Activated T-cell treated with anti-CD3 and anti-CD28 coated beads for 4 hours (primary cell): ENCODE measurements at places on chromosomes 2 and 18.

DNA sequence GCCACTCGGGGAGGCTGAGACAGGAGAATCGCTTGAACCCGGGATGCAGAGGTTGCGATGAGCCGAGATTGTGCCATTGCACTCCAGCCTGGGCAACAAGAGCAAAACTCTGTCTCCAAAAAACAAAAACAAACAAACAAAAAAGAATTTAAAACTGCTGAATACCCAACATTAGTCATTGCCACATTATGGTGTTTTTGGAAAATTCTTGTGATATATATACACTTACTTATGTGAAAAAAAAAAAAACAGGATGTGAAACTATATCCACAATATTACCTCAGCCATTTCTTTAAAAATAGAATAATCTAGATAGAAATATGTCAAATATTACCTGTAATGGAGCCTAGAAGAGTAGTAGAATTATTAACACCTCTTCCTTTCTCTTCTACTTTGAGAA, 288.3 kb upstream of the FN1 start:
- DNase-seq, result no peak

DNA sequence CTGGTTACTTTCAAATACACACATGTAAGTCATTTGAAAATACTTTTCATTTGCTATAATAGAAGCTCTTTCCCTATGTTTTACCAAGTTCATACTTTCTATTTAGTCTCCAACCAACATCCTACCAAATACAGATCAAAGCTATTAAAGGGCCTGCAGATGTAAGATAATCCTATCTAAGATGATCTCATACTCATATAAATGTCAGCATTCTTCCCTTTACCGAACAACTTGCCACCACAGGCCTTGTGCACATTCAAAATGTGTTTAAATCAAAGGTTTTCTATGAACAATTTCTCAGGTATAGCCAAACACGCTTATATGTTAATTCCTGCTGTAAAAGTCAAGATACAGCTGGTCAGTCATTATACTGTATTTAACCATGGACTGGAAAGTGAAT, 23.3 kb downstream of the KCTD18 start:
- no peak for DNase-seq

GRCh38 chr2:239369631-239370161, 31.1 kb downstream of the HDAC4 start:
- DNase-seq, result peak; percentile 58

GRCh38 chr2:222423632-222424275, 589 bp upstream of the SGPP2 start:
- peak; percentile 46 for DNase-seq

DNA sequence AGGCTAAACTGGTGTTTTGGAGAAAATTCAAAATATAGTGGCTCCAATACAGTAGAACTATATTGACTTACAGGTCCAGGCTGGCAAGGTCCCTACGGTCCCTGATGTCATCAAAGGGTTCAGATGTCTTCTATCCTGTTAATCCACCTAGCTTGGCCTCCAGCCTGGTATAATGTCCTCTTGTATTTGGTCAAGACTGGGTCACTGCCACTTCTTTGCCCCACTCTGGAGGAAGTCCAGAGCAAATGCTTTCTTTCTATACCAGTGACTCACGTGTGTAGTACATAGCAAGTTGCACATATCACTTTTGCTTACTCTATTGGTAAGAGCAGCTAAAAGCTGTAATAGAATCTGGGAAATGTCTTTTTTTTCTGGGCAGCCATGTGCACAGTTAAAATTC, 80.8 kb downstream of the LCLAT1 start:
- DNase-seq, result no peak

- DNase-seq, result no peak
Observed at GRCh38 chr2:195898505-195899191, 170.0 kb downstream of the DNAH7 start.

DNA sequence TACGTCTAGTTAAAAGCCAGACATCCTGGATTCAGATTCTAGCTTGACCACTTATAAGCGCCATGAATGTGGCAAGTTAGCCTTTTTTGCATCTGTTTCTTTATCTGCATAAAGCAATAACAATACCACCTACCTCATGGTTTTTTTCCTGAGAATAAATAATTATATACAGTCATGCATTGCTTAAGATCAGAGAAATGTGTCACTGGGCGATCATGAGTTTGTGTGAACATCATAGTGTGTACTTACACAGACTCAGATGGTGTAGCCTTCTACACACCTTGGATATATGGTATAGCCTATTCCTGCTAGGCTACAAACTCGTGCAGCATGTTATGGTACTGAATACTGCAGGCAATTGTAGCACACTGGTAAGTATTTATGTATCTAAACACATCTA, 84.7 kb upstream of the PELI1 start:
- no peak for DNase-seq

DNA sequence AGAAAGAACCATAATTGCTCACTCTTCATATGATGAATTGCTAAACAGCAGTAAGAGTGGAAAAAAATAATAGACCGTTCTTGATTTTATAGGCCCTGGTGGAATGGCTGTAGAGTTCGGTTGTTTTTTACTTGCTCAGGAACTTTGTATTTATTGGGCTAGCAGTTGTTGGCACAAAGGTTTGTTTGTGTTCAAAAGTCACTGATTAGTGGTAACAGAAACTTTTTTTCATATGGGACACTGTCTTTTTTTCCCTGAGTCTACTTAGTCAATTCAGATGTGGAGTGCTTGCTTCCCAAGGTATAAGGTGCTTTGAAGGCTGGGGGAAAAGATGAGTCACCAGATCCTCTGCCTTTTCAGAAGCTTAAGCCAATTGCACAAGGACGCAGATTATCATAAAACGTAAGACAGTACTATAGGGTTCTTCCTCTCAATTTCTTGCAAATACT, 25.8 kb downstream of the PHLPP1 start:
- no peak for DNase-seq

GRCh38 chr2:75173740-75174139, 25.6 kb downstream of the TACR1 start:
- no peak for DNase-seq

- no peak for DNase-seq
Observed at GRCh38 chr2:134774786-134775641, 56.2 kb upstream of the TMEM163 start.

DNA sequence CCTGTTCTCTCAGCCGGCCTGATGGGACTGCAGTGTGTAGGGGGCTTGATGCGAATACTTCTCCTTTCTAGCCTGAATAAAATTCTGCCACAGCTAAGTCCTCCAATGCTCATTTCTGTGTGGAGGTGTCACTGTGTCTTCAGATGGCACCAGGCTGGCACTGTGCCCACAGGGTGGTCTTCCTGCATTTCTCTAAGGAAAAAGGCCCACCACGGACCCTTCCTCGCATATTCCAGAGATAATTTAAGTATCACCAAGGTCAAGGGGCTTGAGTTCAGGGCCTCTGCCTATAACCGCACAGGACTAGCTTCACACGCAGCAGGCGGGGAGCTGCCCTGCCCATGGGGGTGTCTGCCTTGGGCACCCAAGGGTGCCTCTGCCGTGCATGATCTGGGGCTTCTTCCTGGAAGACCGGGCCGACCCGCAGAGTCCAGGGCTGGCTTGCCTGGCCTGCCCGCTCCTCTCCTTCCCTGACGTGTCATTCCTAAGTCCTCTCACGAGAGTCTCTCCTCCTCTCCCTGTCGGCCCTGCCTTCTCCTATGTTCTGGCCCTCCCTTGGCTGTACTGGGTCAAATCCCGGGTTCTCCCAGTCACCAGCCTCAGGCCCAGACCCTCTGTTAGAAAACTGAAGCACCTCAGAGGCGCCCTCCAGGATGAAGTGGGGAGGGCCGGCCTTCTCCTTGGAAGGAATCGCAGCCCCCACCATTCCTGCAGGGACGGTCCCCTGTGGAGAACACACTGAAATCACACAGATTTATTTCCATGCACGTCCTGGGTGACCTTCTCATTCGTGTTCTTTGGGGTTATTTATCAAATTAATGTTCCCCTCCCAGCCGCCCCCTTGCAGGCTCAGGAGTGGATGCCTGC, 48.9 kb upstream of the PXDN start:
- no peak for DNase-seq

DNA sequence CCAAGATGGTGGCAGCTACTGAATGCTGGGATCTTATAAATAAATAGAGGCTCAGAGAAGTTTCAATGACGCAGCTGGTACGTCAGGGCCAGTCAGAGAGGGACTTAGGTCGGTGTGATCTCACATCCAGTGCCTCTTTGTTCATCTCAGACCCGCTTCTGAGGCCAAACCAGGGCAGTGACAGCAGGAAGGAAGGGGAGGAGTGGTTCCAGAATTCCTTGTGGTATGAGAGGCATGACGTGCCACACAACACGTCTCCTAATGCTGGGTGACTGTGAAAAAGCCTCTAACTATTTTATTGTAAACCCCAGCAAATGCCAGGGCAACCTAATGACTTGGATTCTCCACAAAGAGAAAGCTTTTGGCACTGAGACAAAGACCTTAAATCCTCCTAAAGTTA, 423.3 kb downstream of the LPIN1 start:
- no peak for DNase-seq

DNA sequence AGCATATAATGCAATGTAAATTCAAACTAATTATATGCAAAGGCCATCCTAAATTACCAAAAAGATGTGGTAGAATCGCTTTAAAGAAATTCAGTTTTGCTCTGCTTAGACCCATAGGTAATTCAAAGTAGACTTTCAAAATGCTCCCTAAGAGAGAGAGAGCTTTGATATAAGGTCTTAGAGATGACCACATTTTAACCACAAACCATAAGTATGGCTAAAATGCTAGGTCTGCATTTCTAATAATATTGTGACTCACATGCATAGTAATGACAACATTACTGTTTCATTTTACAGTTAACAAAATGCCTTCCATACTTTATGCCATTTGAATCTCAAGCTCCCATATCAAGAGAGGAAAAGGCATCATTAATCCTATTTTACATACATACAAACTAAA, 144.5 kb downstream of the RAD51AP2 start:
- DNase-seq, result no peak

DNA sequence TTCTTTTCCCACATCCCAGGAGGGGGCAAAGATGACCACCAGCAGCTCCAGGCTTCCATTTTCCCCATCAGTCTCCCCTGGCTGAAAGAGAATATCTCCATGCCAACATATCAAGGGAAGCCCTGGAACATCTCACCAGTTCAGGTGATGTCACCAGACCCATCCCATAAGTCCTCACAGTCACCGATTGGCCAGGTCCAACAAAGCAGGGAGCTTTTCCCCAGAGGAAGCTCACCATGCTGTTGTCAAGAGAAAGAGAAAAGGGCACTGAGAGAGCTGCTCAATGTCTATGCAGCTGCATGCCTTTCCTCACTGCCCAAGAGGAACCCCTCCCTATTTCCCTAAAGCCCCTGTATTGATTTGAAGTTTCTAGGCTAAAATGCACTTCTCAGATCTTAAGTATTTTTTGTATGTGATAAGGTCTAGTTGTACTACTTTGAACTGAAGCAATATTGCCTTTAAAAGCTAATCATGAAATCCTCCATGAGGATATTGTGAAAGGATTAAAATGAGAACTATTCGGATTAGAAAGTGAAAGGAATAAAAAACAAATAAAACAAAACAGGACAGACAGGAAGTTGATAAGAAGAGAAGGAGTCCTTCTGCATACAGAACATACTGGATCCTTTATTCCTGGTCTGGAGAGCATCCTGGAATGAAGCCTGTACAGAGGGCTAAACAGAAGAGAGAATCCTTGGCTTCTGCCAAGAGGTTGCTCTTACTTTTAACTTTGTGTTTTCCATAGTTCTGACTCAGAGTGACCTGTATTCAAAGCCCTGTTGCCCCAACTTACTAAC, 45.2 kb upstream of the CTIF start:
- DNase-seq, result no peak

DNA sequence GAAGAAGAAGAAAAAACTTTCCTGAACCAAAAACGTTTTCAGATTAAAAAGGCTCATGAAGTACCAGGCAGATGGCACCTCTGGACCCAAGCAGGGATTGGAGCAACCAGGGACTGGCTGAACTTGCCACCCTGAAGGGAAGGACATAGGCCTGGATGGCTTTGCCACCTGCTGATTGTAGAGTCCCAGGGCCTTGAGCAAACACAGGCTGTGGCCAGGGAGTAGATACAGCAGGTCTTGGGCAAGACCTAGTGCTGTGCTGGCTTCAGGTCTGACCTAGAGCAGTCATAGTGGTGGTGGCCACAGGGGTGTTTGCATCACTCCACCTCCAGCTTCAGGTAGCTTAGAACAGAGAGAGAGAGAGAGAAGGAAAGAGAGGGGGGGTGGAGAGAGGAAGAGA, 231.5 kb upstream of the FBXO11 start:
- no peak for DNase-seq
